Urothelium cell line (cell line): ENCODE measurements at places on chromosomes 2 and 18.

DNA sequence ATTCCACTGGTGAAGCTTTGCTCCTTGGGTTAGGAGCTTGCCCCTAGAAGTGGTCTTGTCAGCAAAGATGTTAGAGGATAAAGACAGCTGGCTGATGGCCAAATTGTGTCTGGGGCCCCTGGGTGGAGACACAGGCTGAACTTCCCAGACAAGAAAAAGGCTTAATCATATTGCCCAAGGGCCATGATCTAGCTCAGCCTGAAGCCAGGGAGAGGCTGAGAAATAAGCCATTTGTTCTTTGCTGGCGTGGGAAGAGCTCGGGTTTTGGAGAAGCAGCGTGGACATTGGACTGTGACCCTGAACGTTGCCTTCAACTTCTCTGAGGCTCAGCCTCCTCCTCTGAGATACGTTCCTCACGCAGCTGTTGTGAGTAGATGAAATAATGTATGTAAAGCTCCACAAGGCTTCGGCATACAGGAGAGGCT is 153.0 kb downstream of the ZFP36L2 start:
- DNase-seq: no peak

GRCh38 chr2:50535256-50535655 is 496.7 kb downstream of the NRXN1 start:
- DNase-seq: no peak

DNA sequence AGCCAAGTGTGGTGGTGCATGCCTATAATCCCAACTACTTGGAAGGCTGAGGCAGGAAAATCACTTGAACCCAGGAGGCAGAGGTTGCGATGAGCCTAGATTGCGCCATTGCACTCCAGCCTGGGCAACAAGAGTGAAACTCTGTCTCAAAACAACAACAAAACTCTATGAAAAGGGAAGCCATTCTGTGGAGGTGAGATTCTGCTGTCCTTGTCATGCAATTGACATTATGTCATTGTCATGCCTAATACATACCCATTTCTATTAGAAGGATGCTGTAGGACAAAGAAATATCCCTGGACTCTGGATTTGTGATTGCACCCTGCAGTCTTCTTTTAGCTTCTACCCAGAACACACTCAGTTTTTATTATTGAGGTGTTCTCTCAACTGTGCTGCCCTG is 8.6 kb downstream of the RASGRP3 start:
- DNase-seq: no peak

- DNase-seq: no peak
Observed at GRCh38 chr2:40120026-40120425, 331.9 kb downstream of the SLC8A1 start.

DNA sequence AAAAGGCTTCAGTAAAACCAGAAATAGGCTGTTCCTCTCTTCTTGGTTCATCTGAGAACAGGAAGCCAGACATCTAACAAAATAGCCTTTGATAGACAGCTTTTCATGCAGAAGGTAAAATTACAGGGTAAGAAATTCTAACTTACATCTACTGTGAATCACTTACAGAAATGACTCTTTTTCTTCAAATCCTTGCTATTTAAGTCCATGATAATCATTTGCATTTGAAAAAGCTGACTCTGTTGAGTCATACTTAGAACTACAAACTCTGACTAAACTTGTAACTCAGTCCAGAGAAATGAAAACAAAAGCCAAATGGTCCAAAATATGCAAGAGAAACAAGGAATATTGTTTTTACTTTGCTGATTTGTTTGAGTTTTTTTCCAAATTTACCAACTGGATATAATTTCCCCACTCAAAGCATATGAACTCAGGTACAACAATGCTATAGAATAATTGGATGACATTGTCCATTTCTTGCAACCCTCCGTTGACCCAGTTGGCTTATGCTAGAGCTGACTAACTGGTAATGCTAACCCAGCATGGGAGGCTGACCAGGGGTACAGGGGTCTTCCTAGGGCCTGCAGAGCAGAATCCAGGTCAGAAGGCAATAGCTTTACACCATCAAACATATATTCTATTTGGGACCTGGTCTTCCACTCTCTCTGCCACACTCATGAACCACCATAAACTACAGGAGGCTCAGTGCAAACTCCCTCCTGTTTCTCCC is 18.8 kb upstream of the MREG start:
- DNase-seq: no peak

DNA sequence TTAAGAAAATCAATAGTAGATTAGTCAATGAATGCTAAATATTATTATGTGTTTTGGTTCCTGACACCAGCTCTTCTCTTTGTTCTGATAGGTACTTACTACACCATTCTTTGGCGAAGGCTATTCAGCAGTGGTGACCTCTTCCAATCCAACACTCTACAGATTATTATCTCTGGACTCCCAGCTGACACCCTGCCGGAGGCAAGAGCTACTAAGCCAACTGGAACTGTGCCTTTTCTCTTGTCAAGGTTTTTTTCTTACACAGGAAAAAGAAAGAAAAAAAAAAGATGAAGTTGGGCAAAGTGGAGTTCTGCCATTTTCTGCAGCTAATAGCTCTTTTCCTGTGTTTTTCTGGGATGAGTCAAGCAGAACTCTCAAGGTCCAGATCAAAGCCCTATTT is 11.7 kb downstream of the CDH7 start:
- DNase-seq: no peak

- DNase-seq: peak; percentile 76
Observed at GRCh38 chr2:7044253-7045250, 127.3 kb downstream of the RNF144A start.

- DNase-seq: no peak
Observed at GRCh38 chr18:23650968-23651927, 11.5 kb downstream of the ANKRD29 start.

DNA sequence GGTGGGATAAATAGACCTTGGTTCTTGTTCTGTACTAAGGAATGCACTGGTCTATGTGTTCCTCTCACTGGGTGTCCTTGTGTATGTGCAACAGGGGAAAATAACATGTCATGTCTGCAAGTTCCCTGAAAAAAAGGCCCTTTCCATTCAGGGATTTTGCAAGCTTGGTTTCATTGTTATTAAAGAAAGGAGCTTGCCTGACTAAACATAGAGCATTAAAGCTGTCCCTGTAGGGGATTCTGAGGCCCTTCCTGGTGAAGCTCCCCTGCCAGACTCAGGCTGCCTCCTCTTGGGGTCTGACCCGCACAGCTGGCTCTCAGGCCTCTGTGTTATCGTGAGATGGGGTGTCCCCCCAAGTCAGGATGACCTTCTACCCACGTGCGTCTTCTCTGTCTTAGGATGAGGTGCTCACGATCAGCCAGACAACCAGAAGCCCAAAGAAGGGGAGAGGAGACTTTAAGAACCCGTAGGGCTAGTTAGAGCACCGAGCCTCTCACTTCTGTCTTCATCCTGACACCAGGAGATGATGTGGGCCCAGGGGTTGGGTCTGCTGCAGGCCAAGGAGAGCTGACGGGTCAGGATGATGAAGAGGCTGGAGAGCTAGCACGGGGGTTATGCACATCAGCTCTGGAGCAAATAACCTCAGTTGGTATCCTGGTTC is 21.2 kb downstream of the CAPG start:
- no peak for DNase-seq

GRCh38 chr2:109345653-109346480 is 216.9 kb downstream of the SH3RF3 start:
- DNase-seq: no peak

DNA sequence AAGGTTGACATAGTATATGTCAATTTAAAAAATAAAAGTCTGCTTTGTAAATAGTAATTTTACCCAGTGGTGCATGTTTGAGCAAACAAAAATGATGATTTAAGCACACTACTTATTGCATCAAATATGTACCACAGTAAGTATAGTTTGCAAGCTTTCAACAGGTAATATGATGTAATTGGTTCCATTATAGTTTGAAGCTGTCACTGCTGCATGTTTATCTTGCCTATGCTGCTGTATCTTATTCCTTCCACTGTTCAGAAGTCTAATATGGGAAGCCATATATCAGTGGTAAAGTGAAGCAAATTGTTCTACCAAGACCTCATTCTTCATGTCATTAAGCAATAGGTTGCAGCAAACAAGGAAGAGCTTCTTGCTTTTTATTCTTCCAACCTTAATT is 78.6 kb upstream of the CSRNP3 start:
- no peak for DNase-seq

DNA sequence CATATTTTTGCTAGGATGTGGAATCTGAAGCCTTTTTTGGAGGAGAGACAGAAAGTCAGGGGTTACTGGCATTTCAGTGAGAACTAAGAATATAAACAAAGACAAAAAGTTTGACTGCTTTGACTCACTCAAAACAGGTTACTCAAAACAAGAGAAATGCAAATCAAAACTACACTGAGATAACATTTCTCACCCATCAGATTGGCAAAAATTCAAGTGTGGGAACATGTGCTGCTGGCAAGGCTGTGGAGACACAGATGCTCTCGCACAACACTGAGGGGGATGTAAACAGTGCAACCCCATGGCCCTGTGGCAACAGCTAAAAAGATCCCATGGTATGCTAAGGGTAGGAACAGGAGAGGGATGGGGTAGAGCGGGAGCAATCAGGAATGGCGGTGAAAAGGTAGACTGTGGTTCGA is 86.6 kb downstream of the DTNB start:
- DNase-seq: no peak

GRCh38 chr2:160892204-160892603 is 268.0 kb upstream of the TANK start:
- DNase-seq: no peak

GRCh38 chr18:78424403-78425018 is 555.1 kb upstream of the SALL3 start:
- no peak for DNase-seq

GRCh38 chr2:189559579-189560272 is 20.9 kb downstream of the SLC40A1 start:
- no peak for DNase-seq

- no peak for DNase-seq
Observed at GRCh38 chr2:215522237-215522636, 86.4 kb upstream of the FN1 start.

DNA sequence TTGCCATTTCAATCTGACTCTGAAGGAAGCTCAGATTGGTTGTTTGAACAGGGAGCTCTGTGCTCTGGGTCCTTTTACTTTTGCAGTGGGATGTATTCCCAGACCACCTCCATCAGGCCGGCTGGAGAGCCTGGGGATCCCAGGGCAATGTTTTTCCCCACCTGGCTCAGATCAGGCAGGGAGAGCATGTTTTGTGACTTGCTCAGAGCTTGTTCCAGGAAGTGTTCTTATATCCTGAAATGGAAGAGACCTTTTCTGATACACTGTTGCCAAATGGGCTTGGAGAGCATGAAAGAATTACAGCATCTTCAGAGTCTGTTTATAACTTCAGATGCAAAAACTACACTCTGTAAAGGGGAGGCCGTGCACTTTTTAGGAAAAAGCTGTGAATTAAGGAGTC is 56.0 kb downstream of the LIPG start:
- no peak for DNase-seq

DNA sequence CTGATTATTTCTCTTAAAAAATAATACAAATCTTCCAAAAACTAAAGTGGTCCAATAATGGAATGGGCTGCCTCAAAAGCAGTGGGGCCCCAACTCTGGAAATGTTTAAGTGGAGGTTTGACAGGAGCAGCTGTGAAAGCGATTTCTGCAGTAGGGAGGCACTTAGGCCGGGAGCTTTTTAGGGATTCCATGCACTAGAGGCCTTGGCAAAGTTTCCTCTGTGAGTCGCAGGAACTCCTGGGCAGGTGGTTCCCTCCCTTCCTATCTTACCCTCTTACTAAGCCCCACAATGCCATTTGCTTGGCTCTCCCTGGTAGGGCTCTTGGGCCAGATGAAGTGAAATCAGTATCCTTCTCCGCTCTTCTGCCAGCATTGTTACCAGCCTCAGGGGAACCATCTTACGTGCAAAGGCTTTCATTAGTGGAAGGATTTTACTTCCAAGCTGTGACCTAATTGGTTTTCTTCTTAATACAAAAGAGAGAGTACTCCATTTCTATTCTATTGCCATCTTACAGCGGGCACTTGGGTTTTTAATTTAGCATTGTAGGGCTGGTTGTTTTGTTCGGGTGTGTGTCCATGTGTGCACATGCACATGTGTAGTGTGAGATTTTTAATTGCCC is 34.3 kb upstream of the C18orf32 start:
- no peak for DNase-seq

- no peak for DNase-seq
Observed at GRCh38 chr2:215692387-215693079, 256.7 kb upstream of the FN1 start.

- DNase-seq: no peak
Observed at GRCh38 chr2:126998486-126998885, 99.8 kb downstream of the TEX51 start.

GRCh38 chr2:173021939-173022371 is 53.7 kb upstream of the MAP3K20 start:
- peak; percentile 41 for DNase-seq

GRCh38 chr2:104849618-104850141 is 4.2 kb upstream of the POU3F3 start:
- DNase-seq: peak; percentile 57

DNA sequence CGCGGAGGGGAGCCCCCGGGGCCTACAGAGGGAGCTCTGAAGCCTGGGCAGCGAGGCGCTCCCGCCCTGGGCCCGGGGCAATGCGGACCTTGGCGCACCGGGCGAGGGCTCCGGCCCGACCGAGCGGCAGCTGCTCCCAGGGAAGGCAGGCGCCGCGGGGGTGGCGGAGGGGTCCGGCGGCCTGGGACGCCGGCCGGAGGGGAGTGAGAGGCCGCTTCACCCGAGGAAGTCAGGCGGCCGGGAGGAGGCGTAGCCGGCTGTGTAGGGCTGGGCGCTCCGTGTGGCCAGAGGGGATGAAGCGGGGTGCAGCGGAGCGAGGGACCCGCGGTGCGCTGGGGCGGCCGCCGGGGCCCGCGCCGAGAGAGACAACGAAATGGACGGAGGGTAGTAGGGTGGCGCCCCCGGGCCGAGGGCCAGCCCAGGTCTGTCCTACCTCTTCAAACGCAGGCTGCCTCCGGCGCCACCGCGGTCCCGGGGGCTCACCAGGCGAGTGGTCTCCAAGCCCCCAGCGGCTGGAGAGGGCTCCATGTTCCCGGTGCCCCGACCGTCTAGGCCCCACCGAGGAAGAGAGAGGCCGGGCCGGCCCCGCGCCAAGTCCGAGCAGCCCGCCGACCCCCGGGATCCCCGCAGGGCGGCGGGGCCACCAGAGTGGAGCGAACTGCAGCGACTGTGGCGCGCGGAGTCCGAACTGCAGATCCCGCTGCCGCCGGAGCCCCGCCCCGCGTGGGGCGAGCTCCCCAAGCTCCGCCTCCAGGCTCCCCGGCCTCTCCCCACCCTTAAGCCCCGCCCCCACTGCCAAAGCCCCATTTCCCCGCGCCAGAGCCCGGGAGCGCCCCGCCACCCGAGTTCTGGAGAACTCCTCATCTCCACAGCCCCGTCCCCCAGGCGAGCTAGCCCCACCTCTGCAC is at the start of gene SLC30A3:
Gene SLC30A3 (minus strand): TSS at position 669 of the 908 bp plus-strand sequence. CDS start 141 bp downstream, at position 528.
- DNase-seq: peak; percentile 96

DNA sequence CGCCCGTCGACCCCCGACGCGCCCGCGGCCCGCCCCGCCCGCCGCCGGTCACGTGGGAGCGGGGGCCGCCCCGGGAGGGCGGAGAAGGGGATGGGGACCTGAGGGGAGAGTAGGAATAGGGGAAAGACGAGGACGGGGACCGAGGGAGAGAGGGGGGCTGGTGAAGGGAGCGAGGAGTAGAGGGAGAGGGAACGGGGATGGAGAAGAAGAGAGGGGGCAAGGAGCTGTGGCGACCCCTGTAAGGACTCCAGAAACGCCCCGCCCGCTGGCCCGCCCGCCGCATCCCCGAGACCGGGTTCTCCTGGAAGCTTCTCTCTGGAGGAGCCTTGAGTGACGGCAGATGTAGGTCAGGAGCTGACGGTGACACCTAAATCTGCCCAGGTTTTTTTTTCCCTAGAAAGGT is 615 bp downstream of the ADNP2 start:
- peak; percentile 91 for DNase-seq

- no peak for DNase-seq
Observed at GRCh38 chr18:51091270-51091669, 61.3 kb downstream of the SMAD4 start.
